ENCODE measurements at places on chromosomes 11 and 22. TPM values are rescaled to one million over a fixed set of nuclear protein-coding genes. Genes with fewer than 3 reads are reported as not detected.

HBB gene
- 323 TPM for total RNA-seq

DNA sequence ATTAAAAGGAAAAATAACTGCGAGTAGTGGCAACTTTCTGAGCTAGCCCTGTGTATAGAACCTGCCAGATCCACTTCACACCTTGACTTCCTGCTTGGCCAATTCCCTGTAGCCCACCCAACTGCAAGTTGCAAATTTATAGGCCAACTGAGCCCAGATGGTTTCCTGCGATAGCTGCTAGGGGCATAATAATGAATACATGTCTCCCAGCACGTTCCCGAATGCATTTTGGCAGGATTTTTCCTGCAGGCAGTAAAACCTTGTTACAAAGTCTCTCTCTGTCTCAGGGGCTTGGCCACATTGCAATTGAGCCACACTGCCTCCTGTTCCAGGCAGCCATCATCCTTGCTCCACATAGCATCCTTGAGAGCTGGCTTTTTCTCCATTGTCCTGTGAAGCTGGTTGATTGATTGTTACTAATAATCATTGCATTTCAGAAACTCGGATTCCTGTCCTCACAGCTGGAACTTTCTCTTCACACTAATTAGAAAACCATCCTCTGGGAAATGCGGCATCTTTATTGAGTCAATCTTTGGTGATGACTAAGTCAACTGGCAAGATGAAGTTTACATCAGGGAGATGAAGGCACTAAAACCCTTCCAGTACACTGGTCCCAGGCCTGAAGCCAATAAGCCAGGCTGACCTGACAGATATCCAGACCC lies 18.6 kb upstream of the LMO2 start:
- no peak for DNase-seq

GRCh38 chr11:67519726-67520125 lies 3.5 kb downstream of the CABP2 start:
- DNase-seq: no peak

DNA sequence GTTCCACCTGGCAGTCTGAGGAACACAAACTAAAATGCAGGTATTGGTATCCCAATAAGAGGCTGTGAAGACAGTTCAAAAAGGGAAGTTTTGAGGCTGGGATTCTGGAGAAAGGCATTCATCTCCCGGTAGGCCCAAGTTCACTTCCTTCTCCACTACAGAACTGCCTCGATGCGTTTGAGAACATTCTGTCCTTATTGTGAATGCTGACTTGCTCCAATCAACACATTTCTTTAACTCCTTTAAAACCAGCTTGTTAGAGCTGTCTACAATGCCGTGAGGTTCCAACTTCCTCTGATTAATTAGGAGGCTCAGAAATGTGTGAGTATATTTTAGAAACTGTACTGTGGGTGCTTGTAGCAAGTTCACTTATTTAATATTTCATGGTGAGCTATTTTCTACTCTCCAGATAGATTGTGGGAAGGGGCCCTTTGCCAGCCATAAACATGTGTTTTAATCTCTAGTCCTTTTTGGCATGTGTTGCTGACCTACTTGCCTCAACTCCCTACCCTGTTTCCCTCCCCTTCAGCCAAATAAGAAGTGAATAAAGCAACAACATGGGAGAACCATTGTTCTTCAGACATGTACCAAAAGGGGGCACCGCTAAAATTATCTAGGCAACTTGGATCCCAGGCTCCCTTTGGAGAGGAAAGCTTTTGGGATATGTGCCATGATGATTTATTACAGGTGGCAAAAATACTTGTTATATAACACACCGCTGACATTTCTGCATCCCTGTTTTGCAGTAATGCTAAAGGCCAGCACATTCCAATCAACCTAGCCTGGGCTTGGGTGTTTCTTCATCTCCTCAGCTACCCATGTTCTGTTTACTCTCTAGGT lies 245.6 kb downstream of the BLID start:
- DNase-seq: no peak

DNA sequence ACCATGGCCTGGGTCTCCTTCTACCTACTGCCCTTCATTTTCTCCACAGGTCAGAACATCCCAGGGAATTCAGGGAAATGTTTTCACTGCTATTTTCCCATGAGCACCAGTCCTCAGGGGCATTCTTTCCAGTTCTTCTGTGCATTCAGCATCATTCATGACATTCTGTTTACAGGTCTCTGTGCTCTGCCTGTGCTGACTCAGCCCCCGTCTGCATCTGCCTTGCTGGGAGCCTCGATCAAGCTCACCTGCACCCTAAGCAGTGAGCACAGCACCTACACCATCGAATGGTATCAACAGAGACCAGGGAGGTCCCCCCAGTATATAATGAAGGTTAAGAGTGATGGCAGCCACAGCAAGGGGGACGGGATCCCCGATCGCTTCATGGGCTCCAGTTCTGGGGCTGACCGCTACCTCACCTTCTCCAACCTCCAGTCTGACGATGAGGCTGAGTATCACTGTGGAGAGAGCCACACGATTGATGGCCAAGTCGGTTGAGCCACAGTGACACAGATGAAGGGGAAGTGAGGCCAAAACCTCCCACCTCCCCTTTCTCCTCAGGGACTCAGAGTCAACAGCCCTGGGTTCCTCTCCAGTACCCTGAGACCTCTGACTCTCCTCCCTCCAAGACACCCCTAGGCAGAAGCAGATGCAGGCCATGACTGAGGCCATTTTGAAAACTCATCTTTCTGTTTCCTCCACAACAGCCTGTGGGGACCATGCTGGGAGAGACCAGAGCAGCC lies 15.9 kb upstream of the IGLL5 start:
- DNase-seq: no peak

All from lower lobe of right lung (tissue), 2 donors.